ENCODE measurements at places on chromosomes 4 and X.

GRCh38 chr4:64014647-64015046 lies 394.6 kb downstream of the TECRL start:
- H3K27ac ChIP-seq, result no peak overlapping the region
- no peaks in the 10 kb centered on the region for H3K36me3 ChIP-seq
- no peak overlapping the region for H3K4me3 ChIP-seq
- H3K27me3 ChIP-seq, result no peaks in the 10 kb centered on the region

GRCh38 chr4:96916711-96917110 lies 1076.8 kb downstream of the PDHA2 start:
- no peaks in the 10 kb centered on the region for H3K4me1 ChIP-seq
- no peaks in the 10 kb centered on the region for H3K36me3 ChIP-seq
- DNase-seq, result peak; percentile 57
- H3K27ac ChIP-seq, result no peak overlapping the region

DNA sequence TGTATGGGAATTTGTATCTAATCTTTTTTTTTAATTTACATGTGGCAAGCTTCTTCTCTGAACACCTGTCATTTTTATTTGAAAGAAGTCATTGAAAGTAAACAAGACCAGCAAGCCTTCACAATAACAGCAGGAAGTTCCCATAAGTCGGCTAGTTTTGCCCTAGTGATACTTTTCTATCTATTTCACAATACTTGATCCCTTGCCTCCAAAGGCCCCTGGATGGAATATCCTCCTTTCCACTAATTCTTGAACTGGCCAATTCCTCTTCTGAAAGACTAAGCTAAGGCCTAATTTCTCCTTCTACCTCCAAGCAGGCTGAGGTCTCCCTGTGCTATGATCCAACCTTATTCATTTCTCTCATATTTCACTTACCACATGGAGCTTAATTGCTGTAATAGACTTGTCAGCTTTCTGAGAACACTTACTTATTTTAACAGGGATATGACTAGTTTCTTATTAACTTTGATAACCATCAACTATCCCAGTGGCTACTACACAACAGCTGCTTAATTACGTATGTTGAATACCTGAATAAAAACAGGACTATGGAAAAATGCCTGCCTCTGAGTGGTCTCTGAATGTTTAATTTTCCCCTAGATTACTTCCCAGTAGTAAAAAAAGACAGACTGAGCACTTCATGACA lies 194.2 kb downstream of the MAD2L1 start:
- H3K36me3 ChIP-seq, result no peaks in the 10 kb centered on the region
- DNase-seq, result no peak
- no peak overlapping the region for H3K27ac ChIP-seq
- no peaks in the 10 kb centered on the region for H3K27me3 ChIP-seq

GRCh38 chr4:150510176-150510865 lies 71.6 kb upstream of the MAB21L2 start:
- DNase-seq, result no peak
- no peaks in the 10 kb centered on the region for H3K27me3 ChIP-seq
- H3K4me3 ChIP-seq, result no peak overlapping the region
- no peak overlapping the region for H3K27ac ChIP-seq
- no peaks in the 10 kb centered on the region for H3K4me1 ChIP-seq
- no peaks in the 10 kb centered on the region for H3K36me3 ChIP-seq

- DNase-seq, result no peak
- H3K27ac ChIP-seq, result no peak overlapping the region
- no peaks in the 10 kb centered on the region for H3K36me3 ChIP-seq
Measured at GRCh38 chrX:117510453-117510852, 606.2 kb downstream of the KLHL13 start.

DNA sequence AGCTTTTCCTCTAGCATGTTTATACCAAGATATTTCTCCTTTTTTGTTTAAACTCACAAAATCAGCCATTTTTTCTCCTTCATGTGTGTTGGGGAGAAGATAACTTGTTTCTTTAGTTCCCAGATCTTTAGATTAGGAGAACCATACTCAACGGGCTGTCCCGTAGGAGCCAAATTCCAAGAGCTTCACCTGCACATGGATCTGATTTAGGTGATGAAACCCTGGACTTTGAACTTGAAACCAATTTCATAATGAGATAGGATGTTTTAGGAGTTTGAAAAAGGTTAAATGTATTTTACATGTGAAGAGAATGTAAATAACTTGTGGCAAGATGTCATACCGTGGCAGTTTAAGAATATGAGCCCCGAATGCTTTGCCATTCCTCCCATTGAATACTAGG lies 280.0 kb upstream of the PCDH18 start:
- H3K4me1 ChIP-seq, result peaks cover 5% of the 10 kb centered on the region
- no peak for DNase-seq
- H3K4me3 ChIP-seq, result no peak overlapping the region
- H3K27ac ChIP-seq, result no peak overlapping the region
- no peaks in the 10 kb centered on the region for H3K27me3 ChIP-seq

DNA sequence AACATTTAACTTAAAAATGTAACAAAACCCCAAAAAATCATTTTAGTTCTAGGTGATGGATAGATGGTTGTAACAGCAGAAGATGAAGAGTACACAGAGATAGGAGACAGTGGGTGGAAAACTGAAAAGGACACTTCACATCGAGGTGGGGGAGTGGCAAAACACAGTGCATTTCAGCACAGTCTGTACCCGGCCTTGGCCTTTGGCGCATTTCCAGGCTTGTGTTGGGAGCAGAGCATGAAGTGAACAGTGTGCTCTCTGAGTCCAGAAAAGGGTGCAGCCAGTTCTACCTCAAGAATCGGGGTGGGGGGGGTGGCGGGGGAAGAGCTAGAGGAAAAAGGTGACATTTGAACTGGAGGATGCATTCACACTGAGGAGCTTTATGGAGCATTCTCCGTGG lies 4.3 kb downstream of the TSPYL2 start:
- no peak for DNase-seq
- no peak overlapping the region for H3K27ac ChIP-seq
- no peaks in the 10 kb centered on the region for H3K4me1 ChIP-seq

DNA sequence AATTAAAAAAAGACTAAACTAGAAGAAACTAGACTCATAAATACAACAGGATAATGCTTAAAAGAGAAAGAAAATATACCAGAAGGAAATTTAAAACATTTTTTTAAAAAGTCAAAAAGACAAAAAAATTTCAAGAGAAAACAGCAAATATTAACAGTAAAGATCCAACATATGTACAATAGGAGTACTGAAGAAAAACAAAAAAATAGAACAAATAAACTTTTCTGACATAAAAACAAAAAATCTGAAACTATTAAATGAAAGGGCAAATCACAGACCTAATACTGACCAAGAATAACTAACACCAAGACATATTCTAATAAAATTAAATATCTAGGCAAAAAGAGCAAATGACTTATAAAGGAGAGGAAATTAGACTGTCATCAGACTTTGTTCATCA lies 11.5 kb downstream of the DNAJB14 start:
- no peak overlapping the region for H3K27ac ChIP-seq
- H3K4me3 ChIP-seq, result no peak overlapping the region
- no peak for DNase-seq

- peaks cover 4% of the 10 kb centered on the region for H3K27me3 ChIP-seq
- no peak overlapping the region for H3K27ac ChIP-seq
- H3K36me3 ChIP-seq, result no peaks in the 10 kb centered on the region
Measured at GRCh38 chrX:101357166-101357795, 8.7 kb upstream of the TIMM8A start.

GRCh38 chr4:101785486-101785885 lies 5.0 kb upstream of the BANK1 start:
- no peaks in the 10 kb centered on the region for H3K4me1 ChIP-seq
- no peak overlapping the region for H3K27ac ChIP-seq
- H3K4me3 ChIP-seq, result no peak overlapping the region
- peaks cover 4% of the 10 kb centered on the region for H3K36me3 ChIP-seq
- DNase-seq, result no peak

- H3K27me3 ChIP-seq, result no peaks in the 10 kb centered on the region
- H3K27ac ChIP-seq, result no peak overlapping the region
- H3K36me3 ChIP-seq, result no peaks in the 10 kb centered on the region
- DNase-seq, result peak; percentile 21
- H3K4me1 ChIP-seq, result no peaks in the 10 kb centered on the region
Measured at GRCh38 chrX:91414713-91415112, 19.9 kb upstream of the PABPC5 start.

DNA sequence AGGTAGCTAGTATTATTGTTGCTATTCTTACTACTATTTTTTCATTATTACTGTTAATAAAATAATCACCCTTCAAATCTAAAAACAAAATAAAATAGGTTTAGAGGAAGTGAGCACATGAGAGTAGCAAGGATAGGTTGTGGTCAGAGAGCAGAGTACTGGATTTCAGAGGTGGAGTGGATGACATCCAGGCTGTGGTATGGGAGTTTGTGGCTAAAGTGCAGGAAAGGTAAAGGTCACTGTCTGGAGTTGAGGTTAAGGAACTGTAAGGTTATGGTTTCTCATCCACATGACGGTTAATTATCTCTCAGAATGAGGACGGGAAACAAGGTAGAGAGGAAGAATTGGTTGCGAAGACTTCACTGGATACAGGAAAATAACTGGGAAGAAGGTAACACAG lies 27.7 kb downstream of the STEEP1 start:
- no peaks in the 10 kb centered on the region for H3K36me3 ChIP-seq
- no peak overlapping the region for H3K27ac ChIP-seq
- no peaks in the 10 kb centered on the region for H3K4me1 ChIP-seq
- no peak overlapping the region for H3K4me3 ChIP-seq
- peaks cover 4% of the 10 kb centered on the region for H3K27me3 ChIP-seq
- no peak for DNase-seq

DNA sequence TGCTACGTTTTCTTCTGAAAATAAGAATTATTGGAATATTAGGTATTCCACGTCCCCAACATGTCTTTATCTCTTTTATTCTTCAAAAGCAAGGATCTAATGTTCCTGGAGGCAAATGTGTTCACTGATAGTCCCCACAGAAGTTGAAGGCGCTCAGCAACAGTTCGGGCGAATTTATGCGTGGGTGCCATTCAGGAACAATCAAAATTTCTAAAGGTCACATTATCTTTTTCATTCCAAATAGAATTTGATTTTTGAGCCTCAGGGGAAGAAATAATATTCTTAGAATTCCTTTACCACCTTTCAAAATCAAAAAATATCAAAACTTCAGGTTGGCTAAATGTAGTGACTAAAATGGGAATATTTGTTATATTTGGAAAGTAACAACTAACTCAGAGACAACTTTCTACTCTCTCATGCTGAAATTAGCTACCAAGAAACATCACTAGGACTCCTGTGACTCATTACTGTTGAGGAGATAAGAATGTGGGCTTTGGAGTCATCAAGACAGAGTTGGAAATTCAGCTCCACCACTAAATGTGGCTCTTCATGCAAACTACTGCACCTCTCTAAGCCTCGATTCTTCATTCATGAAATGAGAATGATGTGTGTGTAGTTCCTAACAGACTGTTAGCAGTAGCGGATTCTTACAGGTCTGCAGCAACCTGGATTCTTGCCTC lies 72.3 kb upstream of the KIT start:
- H3K4me3 ChIP-seq, result no peak overlapping the region
- H3K27ac ChIP-seq, result no peak overlapping the region
- DNase-seq, result no peak

- H3K4me3 ChIP-seq, result no peak overlapping the region
- H3K36me3 ChIP-seq, result no peaks in the 10 kb centered on the region
- no peak overlapping the region for H3K27ac ChIP-seq
- no peaks in the 10 kb centered on the region for H3K4me1 ChIP-seq
- no peak for DNase-seq
Measured at GRCh38 chr4:106264331-106264728, 51.7 kb downstream of the TBCK start.

- H3K4me1 ChIP-seq, result no peaks in the 10 kb centered on the region
- no peaks in the 10 kb centered on the region for H3K36me3 ChIP-seq
- H3K4me3 ChIP-seq, result no peak overlapping the region
- no peaks in the 10 kb centered on the region for H3K27me3 ChIP-seq
- no peak overlapping the region for H3K27ac ChIP-seq
Measured at GRCh38 chrX:79412972-79413371, 45.8 kb upstream of the ITM2A start.

- H3K36me3 ChIP-seq, result peaks cover 6% of the 10 kb centered on the region
- no peak for DNase-seq
- H3K27me3 ChIP-seq, result no peaks in the 10 kb centered on the region
- no peak overlapping the region for H3K27ac ChIP-seq
- no peaks in the 10 kb centered on the region for H3K4me1 ChIP-seq
Measured at GRCh38 chr4:143026459-143027170, 158.1 kb upstream of the USP38 start.

- peaks cover 19% of the 10 kb centered on the region for H3K4me1 ChIP-seq
- peaks cover 1% of the 10 kb centered on the region for H3K27me3 ChIP-seq
- no peak overlapping the region for H3K4me3 ChIP-seq
- no peak for DNase-seq
Measured at GRCh38 chr4:77044461-77045150, 31.2 kb downstream of the CCNI start.

DNA sequence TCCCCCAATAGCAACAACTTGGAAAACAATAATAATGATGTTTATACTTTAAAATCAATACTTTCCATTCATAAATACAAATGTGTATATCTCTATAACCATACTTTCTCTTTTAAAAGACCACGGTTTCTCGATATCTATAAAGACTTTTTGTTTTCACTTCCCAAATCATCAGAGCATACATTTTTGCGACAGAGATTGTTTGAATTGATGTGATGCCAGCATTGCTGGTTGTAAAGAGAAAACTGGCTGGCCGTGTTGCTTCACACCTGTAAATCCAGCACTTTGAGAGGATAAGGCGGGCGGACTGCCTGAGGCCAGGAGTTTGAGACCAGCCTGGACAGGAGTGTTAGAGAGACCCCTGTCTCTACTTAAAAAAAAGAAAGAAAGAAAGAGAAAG lies 77.6 kb upstream of the ZNF518B start:
- DNase-seq, result no peak
- no peak overlapping the region for H3K27ac ChIP-seq
- H3K36me3 ChIP-seq, result no peaks in the 10 kb centered on the region
- H3K4me3 ChIP-seq, result no peak overlapping the region
- peaks cover 3% of the 10 kb centered on the region for H3K4me1 ChIP-seq

- peak; percentile 16 for DNase-seq
Measured at GRCh38 chrX:57752866-57753265, 72.8 kb upstream of the NLRP2B start.
